Stimulated activated CD4-positive, alpha-beta T cell treated with anti-CD3 and anti-CD28 coated beads, Interleukin-4, amount 100 ng/mL, for 24 hours (primary cell): ENCODE measurements at places on chromosomes 2 and 18.

DNA sequence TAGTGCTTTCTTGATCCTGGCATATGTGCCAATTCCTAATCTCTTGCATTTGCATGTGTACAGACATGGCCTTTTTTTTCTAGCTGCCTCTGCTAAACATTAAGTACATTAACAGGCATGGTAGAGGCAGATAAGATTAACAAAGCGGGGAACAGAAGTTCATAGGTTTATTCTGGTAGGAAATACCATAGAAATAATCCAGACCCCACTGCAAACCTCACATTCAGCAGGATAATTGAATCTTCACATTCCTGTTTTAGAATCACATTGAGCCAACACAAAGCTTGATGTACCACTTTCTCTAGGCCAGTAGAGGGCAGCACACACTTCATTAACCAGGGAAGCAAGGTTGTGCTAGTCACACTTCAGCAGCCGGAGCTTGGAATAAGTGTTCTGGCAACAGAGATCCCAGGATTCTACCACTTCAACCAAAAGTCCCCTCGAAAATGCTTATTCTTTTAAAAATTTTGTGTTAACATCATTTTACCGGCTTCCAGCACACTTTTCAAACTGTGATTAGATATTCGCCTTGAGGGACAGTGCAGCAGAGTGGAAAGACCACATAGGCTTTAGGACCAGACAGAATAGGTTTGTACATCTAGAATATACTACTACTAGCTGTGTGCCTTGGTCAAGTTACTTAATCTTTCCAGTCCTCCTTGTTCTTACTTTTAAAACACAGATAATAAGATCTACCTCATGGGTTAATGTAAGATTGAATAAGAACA, 420.2 kb upstream of the CHST9 start:
- DNase-seq, result no peak

DNA sequence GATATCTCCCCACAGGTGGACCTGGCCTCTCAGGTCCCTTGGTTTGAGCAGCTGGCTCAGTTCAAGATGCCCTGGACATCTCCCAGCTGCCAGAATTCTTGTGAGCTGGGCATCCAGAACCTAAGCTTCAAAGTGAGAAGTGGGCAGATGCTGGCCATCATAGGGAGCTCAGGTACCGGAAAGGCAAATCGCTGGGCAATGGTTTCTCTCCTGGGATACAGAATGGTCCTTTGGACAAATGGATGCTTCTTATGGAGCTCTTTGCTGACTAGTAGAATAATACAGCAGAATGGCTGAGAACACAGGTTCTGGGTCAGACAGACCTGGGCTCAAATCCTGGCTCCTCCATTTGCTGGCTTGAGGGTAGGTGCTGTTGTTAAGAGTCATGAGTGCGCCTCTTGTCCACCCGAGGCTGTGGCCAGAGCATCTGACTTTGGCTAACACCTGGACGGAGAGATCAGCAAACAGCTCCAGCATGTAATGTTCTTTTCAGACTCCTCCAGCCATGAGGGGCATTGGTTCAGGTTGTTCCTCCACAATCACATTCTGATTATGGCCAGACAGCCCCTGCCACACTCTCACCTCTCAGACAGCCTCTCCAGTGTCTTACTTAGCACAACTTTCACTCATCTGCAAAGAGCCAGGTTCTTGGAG, 7.5 kb downstream of the ABCG8 start:
- no peak for DNase-seq

DNA sequence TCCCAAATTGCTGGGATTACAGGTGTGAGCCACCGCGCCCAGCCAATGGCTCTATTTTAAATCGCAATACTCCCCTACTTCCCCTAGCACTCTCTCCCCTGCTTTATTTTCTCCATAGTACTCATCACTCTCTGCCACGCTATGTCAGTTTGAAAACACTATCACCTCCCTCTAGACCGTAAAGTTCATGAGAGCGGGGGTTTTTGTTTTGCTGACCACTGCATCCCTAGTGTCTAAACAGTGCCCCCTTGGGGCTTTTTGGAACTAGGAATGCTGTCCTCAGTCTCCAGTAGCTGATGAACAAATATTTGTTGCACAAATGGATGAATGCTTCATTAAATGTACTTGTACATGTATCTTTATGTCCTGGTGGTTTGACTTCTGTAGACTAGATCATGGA, 44.1 kb downstream of the ATOH8 start:
- no peak for DNase-seq

GRCh38 chr2:9063023-9063606, 59.6 kb upstream of the MBOAT2 start:
- no peak for DNase-seq

DNA sequence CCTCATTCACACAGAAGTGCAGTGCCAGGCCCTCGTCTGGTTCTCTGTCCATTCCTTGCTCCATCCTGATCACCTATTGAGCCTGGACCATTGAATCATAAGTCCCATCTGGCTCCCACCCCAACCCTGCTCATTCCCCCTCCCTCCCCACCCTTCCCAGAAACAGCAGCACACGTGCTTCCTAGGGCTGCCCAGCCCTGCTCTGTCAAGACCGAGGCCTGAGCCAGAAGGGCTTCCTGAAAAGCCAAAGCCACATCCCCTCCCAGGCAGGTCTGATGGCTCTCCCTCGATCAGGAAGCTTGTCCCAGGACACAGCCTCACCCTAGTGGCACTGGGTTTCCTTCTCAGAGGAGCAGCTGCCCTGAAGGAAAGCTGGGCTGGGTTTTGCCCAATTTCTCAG, 79.8 kb upstream of the FZD7 start:
- no peak for DNase-seq

DNA sequence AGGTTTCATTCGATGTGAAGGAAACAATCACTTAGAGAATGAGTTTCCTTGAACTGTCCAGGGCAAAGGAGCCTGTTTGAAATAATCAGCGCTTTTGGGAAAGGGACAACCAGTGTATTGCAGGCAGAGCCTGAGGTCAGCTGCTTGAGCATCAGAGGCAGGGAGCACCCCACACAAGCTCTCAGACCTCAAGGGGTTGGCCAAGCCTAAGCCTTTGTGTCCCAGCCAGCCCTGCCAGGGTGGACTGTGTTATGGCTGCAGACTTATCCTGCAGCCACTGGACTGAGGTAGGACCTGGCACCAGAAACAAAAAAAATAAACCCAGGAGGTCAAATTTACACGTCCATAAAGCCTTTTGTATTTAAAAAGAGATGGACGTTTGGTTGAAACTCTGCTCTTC, 228.3 kb downstream of the SEPTIN10 start:
- DNase-seq, result no peak

GRCh38 chr2:38716185-38716584, 35.0 kb downstream of the SRSF7 start:
- DNase-seq, result no peak

- no peak for DNase-seq
These were observed 498.2 kb upstream of the TNP1 start for GRCh38 chr2:217357886-217358620.

GRCh38 chr2:38549851-38550250, 52.9 kb downstream of the HNRNPLL start:
- no peak for DNase-seq

- DNase-seq, result no peak
These were observed 690.8 kb upstream of the CELF4 start for GRCh38 chr18:38256366-38256765.

DNA sequence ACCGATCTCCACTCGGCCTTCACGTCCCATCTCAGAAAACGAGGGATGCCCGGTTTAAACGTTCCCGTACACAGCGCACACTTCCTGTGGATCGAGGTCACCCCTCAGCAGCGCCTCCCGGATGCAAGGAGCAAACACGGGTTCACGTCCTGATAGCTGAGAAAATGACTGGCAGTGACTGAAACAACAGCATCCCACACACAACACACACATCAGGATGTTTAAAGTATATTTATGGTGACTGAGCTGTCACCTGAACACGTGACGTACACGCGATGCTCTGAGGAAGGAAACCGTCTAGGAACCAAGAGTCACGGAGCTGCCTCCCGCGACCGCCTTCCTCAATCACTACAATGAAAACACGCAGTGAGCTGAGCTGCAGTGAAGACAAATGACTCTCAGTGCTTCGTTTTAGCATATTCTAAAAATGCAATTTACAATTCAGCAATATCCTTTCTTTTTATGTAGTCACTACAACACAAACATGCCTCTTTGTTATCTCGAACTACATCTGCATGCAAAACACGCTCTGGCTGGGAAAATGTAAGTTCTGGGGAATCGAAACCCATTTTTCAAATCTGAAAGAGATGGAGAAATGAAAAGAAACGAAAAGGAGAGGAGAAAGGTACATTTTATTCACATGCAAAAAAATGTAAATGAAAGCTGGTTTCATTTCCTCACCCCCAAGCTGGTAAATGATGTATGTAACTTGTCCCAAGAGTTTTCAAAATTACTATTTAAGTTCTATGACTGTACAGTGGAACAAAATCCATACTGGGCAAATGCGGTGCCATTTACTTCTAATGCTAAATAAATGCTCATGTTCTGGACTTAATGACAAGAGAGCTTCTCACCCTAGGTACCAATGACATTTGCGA, 19.8 kb downstream of the HDAC4 start:
- DNase-seq, result peak; percentile 76

GRCh38 chr2:158735822-158736580, 59.1 kb upstream of the DAPL1 start:
- no peak for DNase-seq

- DNase-seq, result no peak
These were observed 45.6 kb upstream of the SLC1A4 start for GRCh38 chr2:64943387-64944150.
